ENCODE measurements at places on chromosomes 1 and 21.

- DNase-seq, result no peak
These were observed 17.6 kb downstream of the FCRL4 start for GRCh38 chr1:157580179-157580827.

- DNase-seq, result no peak
These were observed 200.0 kb downstream of the MATN1 start for GRCh38 chr1:30523055-30524020.

GRCh38 chr1:1907098-1907736 is 7.8 kb upstream of the CALML6 start:
- no peak for DNase-seq

GRCh38 chr21:42313501-42313969 is 1.7 kb downstream of the TFF3 start:
- no peak for DNase-seq

DNA sequence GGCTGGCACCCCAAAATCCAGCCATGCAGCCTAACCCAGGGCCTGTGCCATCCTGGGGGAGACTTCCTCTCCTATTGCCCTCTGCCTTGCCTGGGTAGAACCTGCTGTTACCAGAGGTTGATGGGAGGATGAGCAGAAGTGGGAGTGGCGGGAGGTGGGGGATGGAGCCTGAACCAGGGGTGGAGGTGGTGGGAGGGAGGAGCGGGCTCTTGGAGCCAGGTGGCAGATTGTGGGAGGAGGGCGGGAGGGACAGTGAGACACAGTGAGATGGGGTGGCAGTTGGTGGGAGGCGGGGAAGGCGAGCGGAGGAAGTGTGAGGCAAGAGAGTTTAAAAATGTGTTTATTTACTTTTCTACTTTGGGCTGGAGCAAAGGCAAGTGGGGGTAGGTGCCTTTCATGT is 87.3 kb downstream of the KCNJ6 start:
- no peak for DNase-seq

- no peak for DNase-seq
These were observed 10.3 kb downstream of the BLACAT1 start for GRCh38 chr1:205445646-205445935.

- no peak for DNase-seq
These were observed 417.1 kb downstream of the SETD4 start for GRCh38 chr21:35643176-35643575.

DNA sequence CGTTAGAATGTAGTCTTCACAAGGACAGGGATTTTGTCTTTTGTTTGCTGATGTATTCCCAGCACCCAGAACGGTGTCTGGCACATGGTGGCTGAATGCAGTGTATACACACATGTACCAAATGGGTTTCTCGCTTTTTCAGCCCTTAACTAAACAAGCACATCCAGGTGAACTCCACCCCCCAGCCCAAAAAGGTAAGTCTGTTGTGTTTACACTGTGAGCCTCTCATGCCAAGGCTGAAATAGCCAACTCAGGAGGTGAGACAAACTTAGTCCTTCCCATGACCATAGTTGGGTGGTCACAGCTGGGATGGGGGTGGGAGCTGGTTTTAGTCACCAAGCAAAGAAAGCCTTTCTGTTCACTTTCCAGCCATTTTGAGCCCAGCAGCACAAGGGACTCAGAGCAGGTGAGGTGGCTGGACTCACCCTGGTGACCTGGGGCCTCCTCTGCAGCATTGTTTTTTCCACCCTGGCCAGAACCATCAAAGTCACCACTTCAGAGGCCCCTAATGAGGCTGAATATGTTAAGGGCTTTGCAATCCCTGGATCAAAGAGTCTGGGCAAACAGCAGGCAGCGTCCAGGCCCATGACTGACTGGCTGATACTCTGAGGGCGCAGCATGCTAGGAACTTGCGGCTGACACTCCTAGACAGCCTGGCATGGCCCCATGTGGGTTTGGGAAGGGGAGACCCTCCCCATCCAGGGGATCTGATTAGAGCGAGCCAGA is 8.7 kb downstream of the TENT5B start:
- DNase-seq, result no peak

GRCh38 chr1:220301630-220302029 is 29.4 kb upstream of the RAB3GAP2 start:
- DNase-seq, result no peak

DNA sequence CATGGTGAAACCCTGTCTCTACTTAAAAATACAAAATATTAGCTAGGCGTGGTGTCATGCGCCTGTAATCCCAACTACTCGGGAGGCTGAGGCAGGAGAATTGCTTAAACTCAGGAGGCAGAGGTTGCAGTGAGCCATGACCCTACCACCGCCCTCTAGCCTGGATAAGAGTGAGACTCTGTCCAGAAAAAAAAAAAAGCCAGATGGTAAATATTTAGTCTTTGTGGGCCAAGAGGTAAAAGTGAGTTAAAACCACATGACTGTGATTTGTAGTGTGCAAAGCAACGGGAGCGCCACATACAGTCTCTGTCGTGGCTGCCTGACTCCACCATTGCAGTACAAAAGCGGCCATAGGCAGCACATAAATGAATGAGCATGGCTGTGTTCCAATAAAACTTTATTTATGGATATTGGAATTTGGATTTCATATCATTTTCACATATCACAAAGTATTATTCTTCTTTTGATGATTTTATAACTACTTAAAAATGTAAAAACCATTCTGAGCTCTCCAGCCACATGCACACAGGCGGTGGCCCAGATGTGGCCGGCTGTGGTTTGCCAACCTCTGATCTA is 51.8 kb upstream of the CASZ1 start:
- no peak for DNase-seq
